ENCODE measurements at places on chromosomes 4 and X.

GRCh38 chr4:97938141-97938540 is 205.1 kb downstream of the STPG2 start:
- no peak for DNase-seq

DNA sequence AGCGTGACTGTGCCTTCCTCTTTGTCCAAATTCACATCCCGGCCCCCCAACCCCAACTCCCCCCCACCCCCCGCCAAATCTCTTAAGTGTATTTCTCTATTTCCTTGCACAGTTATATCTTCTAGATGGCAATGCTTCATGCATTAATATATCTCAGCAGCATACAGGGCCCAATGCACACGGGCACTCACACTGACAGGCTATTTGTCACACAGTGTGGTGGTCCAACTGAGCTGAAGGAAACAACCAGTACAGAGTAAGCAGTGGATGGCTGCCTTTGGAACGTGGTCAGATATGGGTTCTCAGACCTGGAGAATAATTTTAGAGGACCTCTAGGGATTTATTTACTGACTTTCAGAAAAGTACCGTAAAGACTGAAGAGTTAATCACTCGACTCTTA is 681 bp downstream of the EXOC1 start:
- DNase-seq, result no peak

DNA sequence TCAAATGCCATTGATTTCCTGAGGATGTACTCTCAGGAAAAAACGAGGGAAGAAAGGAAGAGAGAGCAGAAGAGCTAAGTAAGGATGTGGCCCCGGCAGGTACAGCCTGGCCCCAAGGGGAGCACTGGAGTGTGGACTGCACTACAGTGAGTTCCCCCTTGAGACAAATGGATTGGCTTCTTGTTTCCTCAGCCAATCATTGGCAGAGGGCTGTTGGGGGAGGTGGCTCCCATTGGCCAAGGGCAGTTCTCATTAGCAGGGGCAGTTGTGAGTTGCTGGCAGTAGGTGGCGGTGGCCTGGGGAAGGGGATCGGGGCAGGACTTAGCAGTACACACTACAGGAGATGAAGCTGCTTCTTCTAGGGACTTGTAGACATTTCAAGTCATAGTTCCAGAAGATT is 24.1 kb upstream of the OCIAD2 start:
- DNase-seq, result no peak

DNA sequence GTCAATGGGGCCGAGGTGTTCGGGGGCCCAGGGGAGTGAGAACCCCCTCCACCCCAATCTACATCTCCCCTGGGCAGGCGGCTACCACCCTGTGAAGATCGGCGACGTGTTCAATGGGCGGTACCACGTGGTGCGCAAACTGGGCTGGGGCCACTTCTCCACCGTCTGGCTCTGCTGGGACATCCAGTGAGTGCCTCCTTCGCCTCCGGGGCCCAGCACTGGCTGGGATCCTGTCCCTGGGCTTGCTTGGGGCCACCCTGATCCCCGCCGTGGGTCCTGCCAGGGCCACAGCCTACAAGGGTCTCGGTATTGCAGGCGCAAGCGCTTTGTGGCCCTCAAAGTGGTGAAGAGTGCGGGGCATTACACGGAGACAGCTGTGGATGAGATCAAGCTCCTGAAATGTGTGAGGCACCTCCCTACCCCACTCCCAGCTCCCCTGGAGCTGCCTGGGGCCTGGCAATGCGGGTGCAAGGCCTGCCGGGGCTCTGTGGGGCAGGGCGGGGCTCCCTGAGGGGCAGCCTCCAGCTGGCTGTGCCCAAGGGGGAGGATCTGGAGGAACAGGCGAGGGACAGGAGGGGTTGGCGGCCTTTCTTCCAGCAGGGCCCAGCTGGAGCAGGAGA is 697 bp downstream of the SRPK3 start:
- DNase-seq, result no peak

DNA sequence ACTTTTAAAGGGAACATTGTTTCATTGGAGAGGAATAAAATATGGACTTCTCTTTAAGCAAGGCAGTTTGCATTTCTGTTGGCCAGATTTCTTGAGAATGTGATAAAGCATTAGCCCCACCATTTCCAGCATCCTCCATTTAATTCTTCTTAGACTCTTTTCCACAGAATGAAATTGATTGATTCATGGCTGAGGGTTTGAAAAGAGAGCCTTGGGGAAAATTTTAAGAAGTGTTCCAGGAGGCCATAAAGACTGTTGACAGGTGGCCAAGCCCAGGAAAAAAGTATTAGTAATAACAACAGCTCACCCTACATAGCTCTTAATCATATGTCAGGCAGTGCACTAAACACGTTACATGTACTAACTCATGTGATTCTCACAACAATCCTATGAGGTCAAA is 53.4 kb downstream of the SHROOM3 start:
- DNase-seq, result no peak

DNA sequence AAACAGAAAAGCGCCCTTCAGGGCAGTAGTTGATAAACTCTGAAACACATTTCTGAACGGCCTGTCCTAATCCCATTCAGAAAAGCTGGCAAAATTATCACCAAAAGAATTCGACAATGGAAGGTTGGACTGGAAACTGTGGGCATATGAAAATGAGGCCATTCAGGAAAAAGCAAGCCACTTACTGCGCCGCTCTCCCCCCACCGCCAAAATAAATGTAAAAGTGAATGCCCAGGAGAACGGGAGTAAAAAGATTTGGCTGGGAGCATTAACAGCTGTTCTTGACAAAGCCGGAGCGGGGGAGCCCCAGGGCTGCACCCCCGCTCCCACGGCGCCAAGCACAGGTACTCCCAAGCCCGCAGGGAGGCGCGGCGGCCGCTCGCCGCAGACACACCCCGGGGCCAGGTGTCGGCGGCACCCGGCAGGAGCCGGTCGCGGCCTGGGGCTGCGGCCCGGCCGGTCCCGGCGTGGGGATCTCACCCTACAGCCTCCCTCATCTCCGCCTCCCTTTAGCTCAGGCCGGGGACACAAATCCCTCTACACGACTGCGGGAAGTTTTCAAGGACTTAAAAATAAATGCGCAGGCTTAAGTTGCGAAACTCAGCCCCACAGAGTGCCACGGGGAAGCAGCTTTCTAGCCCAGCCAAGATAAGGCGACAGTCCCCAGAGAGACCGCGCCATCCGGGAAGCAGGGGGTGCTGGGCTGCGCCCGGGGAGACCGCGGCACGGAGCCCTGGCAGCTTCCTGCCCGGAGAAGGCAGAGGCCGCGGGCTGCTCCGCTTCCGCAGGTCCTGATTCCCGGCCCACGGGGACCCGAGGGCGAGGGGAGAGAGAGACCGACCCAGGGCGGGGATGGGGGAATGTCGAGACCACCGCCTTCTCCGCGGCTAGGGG is 593 bp downstream of the SH3RF1 start:
- no peak for DNase-seq

GRCh38 chrX:154379569-154379951 is 465 bp downstream of the EMD start:
- DNase-seq, result no peak

DNA sequence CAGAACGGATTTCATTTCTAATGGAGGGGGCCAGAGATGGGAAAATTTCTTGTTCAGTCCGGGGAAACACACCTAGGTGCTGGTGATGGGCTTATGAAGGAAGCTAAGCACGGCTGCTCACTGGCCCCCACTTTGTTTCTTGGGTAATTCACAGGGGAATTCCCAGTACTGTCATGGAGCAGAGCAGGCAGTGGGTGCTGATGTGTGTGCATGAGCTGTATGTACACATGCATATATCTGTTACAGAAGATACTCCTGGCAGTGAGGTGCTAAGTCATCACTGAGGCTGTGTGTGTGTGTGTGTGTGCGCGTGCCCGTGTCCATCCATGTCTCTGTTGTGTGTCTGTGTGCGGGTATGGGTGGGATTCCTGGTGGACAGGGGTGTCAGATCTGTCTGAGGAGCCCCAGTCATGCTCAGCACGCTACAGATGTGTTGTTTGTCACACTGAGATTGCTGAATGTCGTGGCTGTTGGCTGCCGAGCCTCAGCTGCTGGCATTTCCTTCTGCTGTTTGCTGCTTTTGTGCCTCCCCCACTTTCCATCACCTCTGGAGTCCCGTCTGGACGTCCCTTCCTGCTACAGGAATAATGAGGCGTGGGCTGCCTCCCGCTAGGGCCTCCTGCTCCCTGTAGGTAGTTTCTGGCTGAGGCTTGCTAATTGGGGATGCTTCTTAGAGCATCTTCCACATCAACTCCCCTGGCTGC is 53.3 kb downstream of the JADE1 start:
- no peak for DNase-seq

Data from hindlimb muscle (tissue), 1 donor.